ENCODE measurements at places on chromosomes 2 and 18. TPM values are rescaled to one million over a fixed set of nuclear protein-coding genes. Genes with fewer than 3 reads are reported as not detected.

DNA sequence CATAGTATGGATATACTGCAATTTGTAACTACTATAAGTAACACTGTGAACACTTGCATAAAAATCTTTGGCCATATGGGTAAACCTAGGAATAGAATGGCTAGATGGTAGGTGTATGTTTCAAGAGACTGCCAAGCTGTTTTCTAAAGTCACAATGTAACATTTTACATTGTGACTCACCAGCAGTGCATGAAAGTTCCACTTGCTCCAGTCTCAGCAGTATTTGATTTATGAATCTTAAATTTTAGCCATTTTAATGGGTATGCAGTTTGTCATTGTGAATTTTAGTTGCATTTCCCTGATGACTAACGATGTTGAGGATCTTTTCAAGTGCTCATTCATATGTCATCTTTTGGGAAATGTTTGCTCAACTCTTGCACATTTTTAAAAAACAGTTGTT, 86.1 kb downstream of the FARSB start:
- no peak overlapping the region for H3K27ac ChIP-seq
- H3K27me3 ChIP-seq, result no peaks in the 10 kb centered on the region
- H3K4me3 ChIP-seq, result no peak overlapping the region
- DNase-seq, result no peak
- H3K4me1 ChIP-seq, result no peaks in the 10 kb centered on the region

GRCh38 chr2:152815634-152816257, 97.3 kb downstream of the ARL6IP6 start:
- no peaks in the 10 kb centered on the region for H3K27me3 ChIP-seq
- H3K27ac ChIP-seq, result no peak overlapping the region
- H3K4me3 ChIP-seq, result no peak overlapping the region
- H3K36me3 ChIP-seq, result no peaks in the 10 kb centered on the region

- no peak overlapping the region for H3K27ac ChIP-seq
- no peak for DNase-seq
- H3K4me1 ChIP-seq, result no peaks in the 10 kb centered on the region
- no peaks in the 10 kb centered on the region for H3K36me3 ChIP-seq
- H3K4me3 ChIP-seq, result no peak overlapping the region
These were observed 2100.7 kb upstream of the PIK3C3 start for GRCh38 chr18:39854291-39854690.

GRCh38 chr2:60212181-60212945, 341.1 kb downstream of the BCL11A start:
- H3K27ac ChIP-seq, result no peak overlapping the region
- DNase-seq, result no peak
- no peaks in the 10 kb centered on the region for H3K36me3 ChIP-seq
- H3K4me1 ChIP-seq, result no peaks in the 10 kb centered on the region
- H3K4me3 ChIP-seq, result no peak overlapping the region

DNA sequence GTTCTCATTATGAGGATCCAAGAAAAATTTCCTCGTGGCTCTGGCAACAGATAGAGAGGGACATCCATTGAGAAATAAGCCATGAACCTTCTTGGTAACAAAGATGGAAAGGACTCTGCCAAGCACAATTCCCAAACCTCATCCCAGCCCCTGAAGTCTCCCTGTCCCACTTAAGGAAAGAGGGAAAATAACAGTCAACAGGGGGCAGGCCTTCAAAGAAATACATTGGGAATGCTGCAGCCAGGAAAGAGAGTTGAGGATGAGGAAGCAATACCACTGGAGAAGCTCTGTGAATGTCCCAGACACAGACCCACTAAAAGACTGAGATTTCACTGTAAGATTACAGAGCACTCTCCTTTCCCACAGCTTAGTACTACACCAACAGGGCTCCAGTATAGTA, 93.2 kb downstream of the CD226 start:
- H3K27me3 ChIP-seq, result no peaks in the 10 kb centered on the region
- H3K27ac ChIP-seq, result no peak overlapping the region
- DNase-seq, result no peak
- no peaks in the 10 kb centered on the region for H3K36me3 ChIP-seq
- H3K4me3 ChIP-seq, result no peak overlapping the region

DNA sequence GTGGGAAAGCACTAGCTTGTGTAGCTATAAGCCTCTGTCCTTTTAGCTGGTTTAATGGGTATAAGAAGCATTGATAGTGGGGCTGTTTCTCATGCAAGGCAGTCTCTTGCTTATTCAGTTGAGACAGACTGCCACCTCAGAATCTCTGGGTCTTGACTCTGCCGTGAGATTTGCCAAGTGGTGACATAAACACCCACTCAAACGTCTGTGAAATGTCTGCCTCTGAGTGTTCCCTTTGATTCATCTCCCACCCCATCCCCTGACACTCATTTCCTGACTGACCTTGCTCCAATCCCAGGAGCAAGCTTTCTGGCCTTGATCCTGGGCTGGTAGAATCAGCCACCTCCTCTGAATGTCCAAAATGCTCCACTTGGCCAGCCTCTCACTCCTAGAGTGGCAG, 141.9 kb upstream of the RBMS1 start:
- H3K27me3 ChIP-seq, result no peaks in the 10 kb centered on the region
- DNase-seq, result no peak
- no peaks in the 10 kb centered on the region for H3K4me1 ChIP-seq
- no peak overlapping the region for H3K4me3 ChIP-seq
- no peak overlapping the region for H3K27ac ChIP-seq

DNA sequence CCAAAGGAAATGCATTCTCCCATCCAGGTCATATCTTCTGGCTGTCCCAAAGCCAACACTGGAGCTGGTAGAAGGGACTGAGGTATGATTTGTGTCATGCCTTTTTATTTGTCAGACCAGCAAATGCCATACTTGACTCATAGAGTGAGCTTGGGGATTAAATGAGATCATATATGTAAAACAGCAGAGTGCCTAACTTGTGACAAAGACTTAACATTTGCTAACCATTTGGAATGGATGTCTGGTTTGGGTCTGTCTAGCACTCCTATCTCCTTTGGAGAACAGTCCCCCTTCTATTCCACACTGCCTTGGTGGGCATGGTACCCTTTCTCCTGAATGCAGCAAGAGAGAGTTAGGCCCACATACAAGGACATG, 128.5 kb upstream of the LGALSL start:
- DNase-seq, result no peak
- no peaks in the 10 kb centered on the region for H3K36me3 ChIP-seq
- no peak overlapping the region for H3K27ac ChIP-seq

DNA sequence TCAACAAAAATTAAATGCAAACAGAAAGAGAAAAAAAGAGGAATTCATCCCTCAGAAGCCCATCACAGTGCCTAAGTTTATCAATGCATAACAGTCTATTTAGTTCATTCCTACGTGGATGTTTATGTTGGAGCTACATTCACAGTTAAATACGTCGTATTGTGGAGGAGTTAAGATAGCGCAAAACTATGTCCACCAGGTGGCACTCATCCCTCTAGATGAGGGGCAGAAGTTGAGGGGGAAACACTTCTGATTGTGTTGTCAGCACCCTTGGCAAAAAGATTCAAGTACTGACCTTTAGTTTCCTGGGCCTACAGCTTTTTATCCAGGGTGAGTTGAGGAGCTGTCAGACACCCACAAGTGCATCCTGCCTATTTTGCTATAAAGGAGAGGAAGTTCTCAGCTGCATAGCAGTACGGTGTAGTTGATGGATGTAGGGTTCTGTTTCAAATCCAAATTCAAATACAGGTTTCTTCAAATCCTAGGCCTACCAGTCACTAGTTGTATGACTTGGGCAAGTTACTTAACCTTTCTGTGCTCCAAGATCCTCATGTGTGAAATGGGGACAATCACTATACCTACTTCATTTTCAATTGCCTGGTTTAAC, 26.8 kb upstream of the MYO1B start:
- no peaks in the 10 kb centered on the region for H3K4me1 ChIP-seq
- H3K27me3 ChIP-seq, result no peaks in the 10 kb centered on the region
- DNase-seq, result no peak
- H3K36me3 ChIP-seq, result no peaks in the 10 kb centered on the region
- peak overlapping the region; percentile 40 for H3K27ac ChIP-seq

DNA sequence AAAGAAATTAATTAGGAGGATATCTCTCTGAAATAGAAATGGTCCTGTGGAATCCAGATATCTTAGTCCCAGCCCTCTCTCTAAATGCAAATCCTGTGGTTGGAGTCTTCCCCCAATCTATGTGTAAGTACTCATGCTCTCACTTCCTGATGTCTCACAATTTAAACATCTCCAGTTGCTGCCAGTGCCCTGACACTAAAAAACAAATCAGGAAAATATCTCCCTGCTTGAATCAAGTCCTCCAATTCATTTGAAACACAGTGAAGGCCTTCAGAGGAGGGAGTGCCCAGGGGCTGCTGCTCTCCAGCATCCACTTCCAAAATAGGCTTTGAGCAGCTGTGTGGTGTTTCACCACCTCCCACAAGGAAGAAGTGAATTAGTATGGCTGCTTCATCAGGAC, 413.8 kb downstream of the RAD51AP2 start:
- H3K27me3 ChIP-seq, result no peaks in the 10 kb centered on the region
- no peak overlapping the region for H3K4me3 ChIP-seq
- no peaks in the 10 kb centered on the region for H3K36me3 ChIP-seq

DNA sequence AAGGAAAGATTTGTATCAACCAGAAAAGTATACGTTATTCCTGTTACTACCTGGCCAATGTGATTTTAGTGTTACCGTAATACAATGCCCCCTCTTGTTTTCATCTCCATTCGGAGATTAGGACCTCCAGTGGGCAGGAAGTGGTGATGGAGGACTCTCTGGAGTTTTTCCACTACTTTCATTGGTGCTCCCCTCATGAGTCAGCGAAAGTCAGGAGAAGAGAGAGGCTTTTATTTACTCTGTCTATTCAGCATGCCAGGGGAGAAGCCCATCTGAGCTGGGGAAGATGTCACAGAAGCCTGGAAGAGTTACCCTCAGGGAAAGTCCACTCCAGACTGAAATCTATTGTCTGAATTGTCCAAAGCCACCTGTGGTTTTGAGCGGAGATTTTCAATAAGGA, 88.2 kb upstream of the THUMPD2 start:
- no peak for DNase-seq
- H3K4me3 ChIP-seq, result no peak overlapping the region
- no peaks in the 10 kb centered on the region for H3K4me1 ChIP-seq
- no peaks in the 10 kb centered on the region for H3K27me3 ChIP-seq

GRCh38 chr2:110837446-110838409, 105.4 kb downstream of the ACOXL start:
- no peak overlapping the region for H3K27ac ChIP-seq
- no peaks in the 10 kb centered on the region for H3K4me1 ChIP-seq

SERPINB13 gene
- total RNA-seq, result not detected

BMP10 gene
- not detected for total RNA-seq

DNA sequence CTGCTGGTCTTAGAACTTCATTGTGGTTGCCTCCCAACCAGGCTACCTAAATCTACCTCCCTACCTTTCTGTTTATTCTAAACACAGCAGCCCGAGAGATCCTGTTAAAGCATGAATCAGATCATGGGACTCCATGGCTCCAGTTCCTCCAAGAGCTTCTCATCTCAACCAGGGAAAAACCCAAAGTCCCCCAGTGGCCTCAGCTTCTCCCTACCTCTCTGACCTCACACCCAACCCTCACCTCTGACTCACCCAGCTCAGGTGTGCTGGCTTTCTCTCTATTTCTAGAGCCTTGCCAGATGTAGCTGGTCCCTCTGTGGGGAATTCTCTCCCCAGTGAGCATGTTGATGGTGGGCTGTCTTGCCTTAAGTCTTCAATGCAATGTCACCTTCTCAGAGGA, 93.8 kb upstream of the COPS8 start:
- no peak overlapping the region for H3K27ac ChIP-seq
- no peaks in the 10 kb centered on the region for H3K4me1 ChIP-seq
- no peak overlapping the region for H3K4me3 ChIP-seq
- no peaks in the 10 kb centered on the region for H3K27me3 ChIP-seq
- no peak for DNase-seq

- no peak overlapping the region for H3K4me3 ChIP-seq
- H3K36me3 ChIP-seq, result no peaks in the 10 kb centered on the region
- DNase-seq, result peak; percentile 68
- H3K27ac ChIP-seq, result no peak overlapping the region
These were observed 3.7 kb upstream of the NRP2 start for GRCh38 chr2:205678541-205679142.

SMAD4 gene
- 155 TPM for total RNA-seq

RBM43 gene
- 4.6 TPM for total RNA-seq

GRCh38 chr2:60881047-60881932, at the start of gene REL:
TSS of gene REL (plus strand) at chr2:60881574. CDS start at chr2:60881841, 267 bp downstream.
- no peaks in the 10 kb centered on the region for H3K27me3 ChIP-seq
- DNase-seq, result peak; percentile 82
- H3K4me3 ChIP-seq, result peak within 1 kb of the TSS; percentile 83
- H3K4me1 ChIP-seq, result no peaks in the 10 kb centered on the region

GRCh38 chr2:220002699-220003098, 375.3 kb downstream of the SLC4A3 start:
- H3K27ac ChIP-seq, result no peak overlapping the region
- no peaks in the 10 kb centered on the region for H3K4me1 ChIP-seq
- no peak overlapping the region for H3K4me3 ChIP-seq
- no peak for DNase-seq

DNA sequence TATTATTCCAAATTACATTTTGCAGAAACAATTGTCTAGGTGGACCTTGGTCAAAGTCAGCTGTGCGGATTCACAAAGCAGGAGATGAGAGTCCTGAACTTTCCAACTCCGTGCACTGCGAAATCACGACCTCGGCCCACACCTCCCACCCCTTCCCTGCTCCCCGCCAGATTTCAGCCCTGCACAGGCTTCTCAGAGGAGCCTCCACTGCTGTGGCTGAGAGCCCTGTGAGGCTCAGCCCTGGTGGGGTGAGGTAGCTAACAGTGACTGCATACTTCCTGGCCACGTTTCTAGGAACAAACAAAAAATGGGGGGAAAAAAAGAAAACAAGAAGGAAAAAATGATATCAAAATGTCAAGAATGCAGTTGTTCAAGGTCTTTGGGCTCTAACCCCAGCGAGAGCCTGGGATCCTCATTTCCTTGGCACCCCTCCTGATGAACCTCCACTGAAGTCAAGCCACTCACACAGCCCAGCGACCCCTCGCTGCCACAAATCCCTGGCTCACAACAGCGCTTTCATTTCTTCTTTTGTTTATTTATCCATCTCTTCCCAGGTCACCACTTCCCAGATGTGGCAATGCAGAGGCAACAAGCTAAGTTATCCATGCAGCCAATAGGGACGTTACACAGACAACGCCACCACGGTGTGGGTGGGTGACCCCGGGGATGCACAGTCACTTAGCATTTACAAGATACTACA, 729.7 kb upstream of the ID2 start:
- H3K36me3 ChIP-seq, result no peaks in the 10 kb centered on the region
- no peaks in the 10 kb centered on the region for H3K27me3 ChIP-seq
- DNase-seq, result no peak
- H3K4me3 ChIP-seq, result peak overlapping the region; percentile 13
- no peak overlapping the region for H3K27ac ChIP-seq

DNA sequence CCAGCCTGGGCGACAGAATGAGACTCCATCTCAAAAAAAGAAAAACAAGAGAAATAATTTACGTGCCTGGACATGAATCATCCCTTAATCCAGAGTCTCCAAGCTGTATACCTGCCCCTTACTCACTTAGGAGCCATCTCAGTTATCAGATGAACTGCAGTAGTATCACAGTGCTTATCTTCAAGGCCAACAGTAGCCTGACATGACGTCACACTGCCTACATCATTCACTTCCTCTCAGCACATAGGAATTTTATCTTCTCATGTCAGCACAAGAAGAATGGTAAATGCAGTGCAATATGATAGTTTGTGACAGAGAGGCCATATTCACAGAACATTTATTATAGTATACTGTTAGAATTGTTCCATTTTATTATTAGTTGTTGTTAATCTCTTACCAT, 216.6 kb downstream of the SS18 start:
- no peak for DNase-seq
- H3K4me1 ChIP-seq, result no peaks in the 10 kb centered on the region
- H3K27me3 ChIP-seq, result no peaks in the 10 kb centered on the region
- H3K4me3 ChIP-seq, result no peak overlapping the region
- H3K36me3 ChIP-seq, result no peaks in the 10 kb centered on the region
- H3K27ac ChIP-seq, result no peak overlapping the region

HOXD4 gene
- total RNA-seq, result 5.8 TPM
